ENCODE measurements at places on chromosomes 3 and 15. TPM values are rescaled to one million over a fixed set of nuclear protein-coding genes. Genes with fewer than 3 reads are reported as not detected.

SYNPR gene
- not detected for total RNA-seq

TRH gene
- total RNA-seq = not detected

EPHA6 gene
- total RNA-seq = not detected

MAPKBP1 gene
- total RNA-seq = 35.5 TPM

NR1I2 gene
- total RNA-seq = not detected

Data from thoracic aorta endothelial cell (primary cell).